ENCODE measurements at places on chromosomes 7 and 10. TPM values are rescaled to one million over a fixed set of nuclear protein-coding genes. Genes with fewer than 3 reads are reported as not detected.

EBLN1 gene
- total RNA-seq: not detected

SOSTDC1 gene
- 8.7 TPM for total RNA-seq

GRCh38 chr7:94655848-94656657 is at the start of gene SGCE:
SGCE (minus strand) TSS chr7:94656133; CDS start chr7:94656098, 35 bp downstream.
- H3K27ac ChIP-seq: peak within 1 kb of the TSS; percentile 89
- no peaks in the 10 kb centered on the region for H3K4me1 ChIP-seq
- peak within 1 kb of the TSS; percentile 69 for H3K4me3 ChIP-seq
- H3K27me3 ChIP-seq: no peaks in the 10 kb centered on the region
- H3K36me3 ChIP-seq: no peaks in the 10 kb centered on the region

- H3K4me1 ChIP-seq: peaks cover 50% of the 10 kb centered on the region
- no peak overlapping the region for H3K27ac ChIP-seq
- H3K27me3 ChIP-seq: no peaks in the 10 kb centered on the region
- no peak for DNase-seq
- no peak overlapping the region for H3K4me3 ChIP-seq
Measured at GRCh38 chr7:129827467-129827990, 125.2 kb downstream of the UBE2H start.

GRCh38 chr10:30877111-30877510 is 154.6 kb downstream of the ZNF438 start:
- no peak overlapping the region for H3K27ac ChIP-seq
- no peaks in the 10 kb centered on the region for H3K36me3 ChIP-seq
- DNase-seq: no peak
- peaks cover 1% of the 10 kb centered on the region for H3K4me1 ChIP-seq
- no peaks in the 10 kb centered on the region for H3K27me3 ChIP-seq

- H3K27me3 ChIP-seq: no peaks in the 10 kb centered on the region
- peaks cover 13% of the 10 kb centered on the region for H3K4me1 ChIP-seq
- no peak for DNase-seq
Measured at GRCh38 chr10:5411941-5412276, 448 bp upstream of the NET1 start.

Measured in sigmoid colon (tissue), 7 donors.